Activated T-helper 1 cell treated with anti-CD3 and anti-CD28 coated beads, Interleukin-12 subunit alpha, Interleukin-12 subunit beta, Interleukin-2, Interleukin-4 antibody, amounts not matched to agents 30 ng/mL and 10 ng/mL and 1 ng/mL, durations not matched to agents 14 hours and 24 hours and 36 hours (primary cell): ENCODE measurements at places on chromosomes 5 and 9.

DNA sequence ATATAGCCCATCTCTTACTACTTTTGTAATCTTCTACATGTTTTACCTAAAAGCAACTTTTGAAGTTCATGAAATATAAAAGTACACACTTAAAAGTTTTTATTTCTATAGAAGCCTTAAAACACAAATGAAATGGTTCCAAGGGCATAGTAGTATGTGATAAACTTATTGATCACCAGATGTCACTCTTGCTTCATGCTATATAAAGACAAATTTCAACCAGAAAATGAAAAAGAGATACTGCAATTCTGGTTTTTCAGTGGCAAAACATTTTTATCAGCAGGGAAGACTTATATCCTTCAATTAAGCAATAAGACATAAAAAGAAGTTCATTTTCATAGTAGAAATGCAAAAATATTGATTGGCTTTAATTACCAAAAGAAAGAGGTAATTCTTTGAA lies 69.4 kb upstream of the FBXL17 start:
- no peak for DNase-seq

DNA sequence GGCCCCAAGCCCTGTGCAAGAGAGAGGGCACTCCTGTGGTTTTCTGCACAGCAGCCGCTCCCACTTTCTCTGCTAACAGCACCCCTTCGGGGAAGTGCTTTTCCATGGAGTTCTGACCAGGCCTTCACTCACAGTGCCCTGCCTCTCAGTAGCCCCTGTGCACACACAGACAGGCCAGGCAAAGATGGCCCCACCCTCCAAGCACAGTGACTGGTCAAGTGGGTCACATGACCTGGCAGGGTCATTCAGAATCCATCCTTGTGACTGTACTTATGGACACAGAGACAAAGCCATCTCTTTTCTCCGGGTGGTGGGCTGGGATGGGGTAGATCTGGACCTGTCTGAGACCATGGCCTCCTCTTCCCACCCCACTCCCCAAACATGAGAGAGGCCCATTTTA lies 82.5 kb downstream of the PSD2 start:
- no peak for DNase-seq

GRCh38 chr5:133851521-133851920 lies 116.9 kb downstream of the C5orf15 start:
- no peak for DNase-seq

DNA sequence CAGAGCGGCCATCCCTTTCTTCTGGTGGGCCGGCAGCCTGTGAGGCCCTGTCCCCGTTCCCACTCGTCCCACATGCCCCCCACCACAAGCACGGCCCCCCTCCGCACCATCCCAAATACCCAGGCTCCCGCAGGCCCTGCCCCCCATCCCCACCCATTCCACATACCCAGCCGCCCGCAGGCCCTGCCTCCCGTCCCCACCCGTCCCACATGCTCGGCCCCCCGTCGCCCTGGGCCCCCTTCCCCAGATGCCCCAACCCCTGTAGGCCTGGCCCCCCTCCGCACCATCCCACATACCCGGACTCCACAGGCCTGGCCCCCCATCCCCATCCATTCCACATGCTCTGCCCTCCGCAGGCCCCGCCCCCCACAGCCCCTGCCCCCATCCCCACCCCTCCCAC lies 11.5 kb downstream of the SLC6A19 start:
- DNase-seq: no peak

GRCh38 chr9:107174441-107174840 lies 108.6 kb upstream of the RAD23B start:
- no peak for DNase-seq

DNA sequence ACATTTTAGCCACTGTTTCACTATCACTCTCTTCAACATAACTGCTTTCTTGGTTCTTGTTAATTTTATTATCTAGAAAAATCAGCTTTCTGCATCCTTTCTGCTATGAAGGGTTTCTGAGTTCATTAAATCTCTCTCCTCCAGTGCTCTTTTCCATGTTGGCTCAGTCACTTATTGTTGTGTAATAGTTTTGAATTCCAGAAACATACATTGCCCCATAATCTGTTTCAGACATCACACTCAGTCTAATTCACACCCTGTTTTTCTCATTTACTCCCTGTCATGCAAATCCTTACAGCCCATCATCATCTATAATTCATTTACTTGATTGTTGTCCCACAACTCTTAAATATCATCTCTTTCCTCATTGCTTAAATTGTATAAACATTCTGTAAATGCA lies 176.1 kb upstream of the CDH12 start:
- no peak for DNase-seq

GRCh38 chr5:120901199-120901598 lies 437.1 kb downstream of the PRR16 start:
- no peak for DNase-seq

GRCh38 chr5:68565427-68565826 lies 349.9 kb downstream of the PIK3R1 start:
- DNase-seq: no peak

GRCh38 chr9:88998503-88998902 lies 7.2 kb downstream of the S1PR3 start:
- no peak for DNase-seq

DNA sequence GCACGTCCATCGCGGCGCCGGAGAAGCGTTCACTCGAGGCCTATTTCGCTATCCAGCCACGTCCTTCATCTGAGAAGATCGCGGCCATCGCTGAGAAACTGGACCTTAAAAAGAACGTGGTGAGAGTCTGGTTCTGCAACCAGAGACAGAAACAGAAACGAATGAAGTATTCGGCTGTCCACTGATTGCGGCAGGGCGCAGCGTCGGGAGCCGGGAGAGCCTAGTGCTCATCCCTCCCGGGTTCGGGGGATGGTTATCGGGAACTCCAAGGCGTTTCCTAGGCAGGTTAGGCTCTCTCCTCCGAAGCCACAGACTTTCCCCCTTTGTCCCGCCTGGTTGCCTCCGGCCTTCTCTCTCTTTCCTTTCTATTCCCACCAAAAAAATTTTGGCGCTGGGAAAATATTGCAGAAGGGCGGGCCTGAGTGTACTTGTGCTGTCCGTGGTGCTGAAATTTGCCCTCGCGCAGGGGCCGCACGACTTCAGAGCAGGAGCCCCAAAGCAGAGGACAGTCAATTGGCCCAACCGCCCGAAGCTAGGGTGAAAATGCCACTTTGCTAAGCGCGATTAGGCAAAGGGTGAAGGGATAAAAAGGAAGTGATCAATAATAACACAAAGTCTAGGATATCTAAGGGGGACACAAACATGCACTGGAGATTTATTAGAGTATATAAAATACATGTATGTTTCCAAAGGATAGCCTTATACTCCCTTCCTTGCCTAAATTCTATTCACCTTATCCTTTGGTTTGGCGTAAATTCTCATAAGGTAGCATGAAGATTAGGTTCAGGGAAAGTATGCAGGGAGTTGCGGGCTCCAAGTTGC lies 1.8 kb downstream of the POU4F3 start:
- DNase-seq: peak; percentile 13

DNA sequence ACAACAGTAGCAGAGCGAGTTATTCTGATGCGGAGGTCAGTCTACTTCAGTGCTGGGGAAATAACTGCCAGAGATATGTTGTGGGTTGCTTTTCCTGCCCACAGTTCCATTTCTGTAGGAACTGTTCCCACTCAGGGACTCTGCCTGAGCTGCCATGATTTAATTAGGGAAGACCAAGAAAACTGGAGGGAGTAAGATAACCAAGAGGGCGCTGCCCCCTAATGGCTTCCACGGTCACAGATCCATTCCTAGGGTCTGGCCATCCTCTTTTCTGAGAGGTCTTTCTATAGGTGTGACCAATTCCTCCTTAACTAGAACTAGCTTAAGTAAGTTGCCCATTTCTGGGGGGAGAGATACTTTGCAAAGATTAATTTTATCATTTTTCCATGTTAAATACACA lies 125.9 kb downstream of the APBA1 start:
- no peak for DNase-seq

DNA sequence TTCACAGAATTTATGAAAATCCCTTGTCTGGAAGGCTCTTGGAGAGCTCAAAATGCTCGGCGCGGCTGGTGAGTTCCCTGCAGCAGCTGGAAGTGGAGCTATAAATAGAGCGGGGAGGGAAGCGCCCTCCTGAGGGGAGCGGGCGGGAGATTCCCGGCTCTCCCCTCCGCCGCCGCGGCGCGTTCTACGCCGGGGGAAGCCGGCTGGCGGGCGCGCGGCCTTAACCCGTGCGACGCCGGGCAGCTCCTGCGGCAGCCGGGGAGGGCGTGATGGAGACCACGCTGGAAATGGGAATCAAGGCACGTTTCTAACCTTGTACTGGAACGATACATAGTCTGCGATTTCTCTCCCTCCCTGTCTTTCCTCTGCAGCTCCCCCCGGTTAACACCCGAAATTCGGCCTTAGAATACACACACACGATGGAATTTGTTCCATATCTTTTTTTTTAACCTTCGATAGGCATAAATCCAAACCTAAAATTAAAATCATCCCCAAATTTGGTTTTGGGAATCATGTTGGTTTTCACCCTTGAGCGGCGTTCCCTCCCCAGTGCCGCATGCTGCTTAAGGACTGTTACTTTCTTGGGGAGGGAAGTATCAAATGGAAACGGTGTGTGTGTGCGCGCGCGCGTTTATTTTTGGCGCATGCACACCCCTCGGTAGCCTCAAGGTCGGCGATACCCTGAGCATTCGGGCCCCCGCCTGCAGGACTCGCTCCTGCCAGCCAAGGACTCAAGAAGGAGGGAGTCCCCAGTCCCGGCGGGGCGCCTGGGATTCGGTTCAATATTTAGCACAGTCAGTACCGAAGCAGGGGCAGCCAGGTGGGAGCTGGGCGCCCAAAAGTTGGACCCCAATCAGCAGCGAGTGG lies 306.3 kb upstream of the KCNN2 start:
- DNase-seq: no peak

DNA sequence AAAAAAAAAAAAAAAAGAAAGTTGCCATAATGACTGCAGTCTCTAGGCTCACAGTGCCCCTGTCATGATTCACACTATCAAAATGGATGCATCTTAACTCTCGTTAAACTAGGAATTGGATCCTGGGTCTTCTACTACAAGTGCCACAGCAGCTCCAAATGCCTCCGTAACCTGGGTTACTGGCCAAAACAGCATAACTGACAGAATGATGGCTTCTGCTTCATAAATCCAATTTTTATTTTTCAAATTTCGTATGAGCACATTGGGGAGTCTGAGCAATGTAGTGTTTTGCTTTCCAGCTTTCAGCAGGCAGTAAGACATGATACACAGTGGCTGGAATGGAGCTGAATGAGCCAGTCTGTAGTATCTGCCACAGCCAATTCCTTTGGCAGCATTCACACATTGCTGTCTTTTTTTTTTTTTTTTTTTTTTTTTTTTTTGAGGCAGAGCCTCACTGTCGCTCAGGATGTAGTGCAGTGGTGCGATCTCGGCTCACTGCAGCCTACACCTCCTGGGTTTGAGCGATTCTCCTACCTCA lies 36.0 kb upstream of the NPM1 start:
- DNase-seq: no peak

GRCh38 chr5:177430972-177431316 lies 4.5 kb downstream of the GRK6 start:
- no peak for DNase-seq

GRCh38 chr9:117777823-117778222 lies 73.6 kb downstream of the TLR4 start:
- no peak for DNase-seq

DNA sequence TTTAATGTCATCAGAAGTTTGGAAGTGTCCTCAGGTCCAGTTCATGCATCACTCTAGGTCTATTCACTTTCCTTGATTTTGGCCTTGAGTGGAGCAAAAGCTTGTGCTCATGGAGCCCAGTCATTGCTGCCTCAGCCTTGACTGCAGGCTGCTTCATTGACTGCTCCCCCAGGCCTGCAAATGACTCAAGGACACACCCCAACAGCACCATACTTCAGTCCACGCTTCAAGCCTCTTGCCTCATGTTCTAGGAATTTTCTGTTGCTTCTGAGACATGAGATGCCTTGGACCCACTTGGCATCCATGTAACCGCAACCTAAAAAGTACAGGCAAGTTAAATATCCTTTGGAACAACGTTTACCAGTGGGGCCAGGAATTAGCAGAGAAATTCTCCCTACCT lies 193.7 kb downstream of the PIK3R1 start:
- DNase-seq: no peak

DNA sequence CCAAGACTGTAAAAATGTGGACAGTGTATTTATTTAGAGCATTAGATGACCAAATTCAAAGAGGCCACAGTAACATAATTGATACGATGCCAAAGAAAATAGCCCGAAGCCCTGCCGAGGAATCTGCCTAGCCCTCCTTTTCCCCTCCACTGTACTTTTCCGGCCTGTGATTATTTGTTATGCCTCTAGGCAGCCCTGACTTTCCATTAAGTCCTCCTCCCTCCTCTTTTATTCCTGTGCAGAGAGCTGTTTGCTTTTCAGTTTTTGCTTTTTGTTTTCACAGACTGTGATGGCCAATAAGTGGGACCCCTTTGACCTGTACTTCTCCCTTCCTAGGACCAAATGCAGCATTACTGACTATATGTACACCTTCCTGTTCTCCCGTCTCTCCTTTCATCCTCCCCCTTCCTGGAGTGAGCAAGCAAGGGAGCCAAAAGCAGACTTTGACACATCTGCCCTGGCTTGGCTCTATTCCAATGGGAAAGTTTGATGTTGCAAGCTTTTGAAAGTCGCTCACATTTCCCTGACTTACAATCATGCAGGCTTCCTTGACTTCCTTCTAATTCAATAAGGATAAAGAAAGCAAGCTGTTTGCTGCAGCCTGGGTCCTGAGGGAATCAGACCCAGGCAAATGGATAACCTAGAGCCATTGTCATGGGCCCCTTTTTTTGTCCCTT lies 76.1 kb downstream of the NREP start:
- DNase-seq: no peak

GRCh38 chr9:134886413-134886913 lies 5.9 kb downstream of the FCN2 start:
- DNase-seq: no peak

GRCh38 chr5:155250596-155250995 lies 237.0 kb downstream of the KIF4B start:
- DNase-seq: no peak

DNA sequence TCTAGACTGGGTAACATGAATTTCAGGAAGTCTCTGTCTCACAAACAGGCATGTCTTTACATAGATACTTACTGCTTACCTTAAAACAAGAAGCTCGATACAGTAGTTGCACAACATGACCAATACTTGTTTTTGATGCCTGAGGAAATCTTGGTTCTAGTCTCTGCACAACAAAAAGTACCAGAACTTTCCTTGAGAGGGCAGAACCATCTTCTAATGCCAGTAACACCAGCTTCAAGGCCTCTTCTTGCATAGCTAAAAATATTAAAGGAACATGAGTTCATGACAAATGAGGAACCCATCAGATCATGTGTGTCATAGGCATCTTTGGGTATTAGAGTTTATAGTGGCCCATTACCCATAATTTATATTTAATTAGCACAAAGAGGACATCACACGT lies 22.0 kb downstream of the RC3H2 start:
- DNase-seq: no peak

GRCh38 chr9:6938447-6938846 lies 180.7 kb downstream of the KDM4C start:
- DNase-seq: no peak

DNA sequence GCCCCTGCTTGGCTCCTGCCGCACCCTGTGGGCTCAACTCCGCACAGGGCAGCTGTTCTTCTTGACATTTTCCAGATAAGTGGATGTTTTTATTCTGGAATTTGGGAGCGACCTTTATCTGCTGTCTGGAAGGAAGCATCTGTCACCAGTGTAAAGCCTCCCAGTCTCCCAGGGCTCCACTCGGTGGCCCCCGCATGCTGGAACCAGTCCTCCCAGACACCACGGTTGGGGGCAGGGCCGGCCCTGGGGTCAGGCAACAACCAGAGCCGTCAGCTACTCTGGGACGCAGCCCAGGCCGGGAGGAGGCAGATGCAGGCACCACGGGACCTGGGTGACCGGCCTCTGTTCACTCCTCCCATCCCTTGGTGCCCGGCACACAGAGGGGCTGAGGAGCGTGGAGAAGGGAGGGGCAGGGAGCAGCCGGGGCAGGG lies 92.8 kb upstream of the ADAMTS2 start:
- no peak for DNase-seq
